ENCODE measurements at places on chromosomes 16 and 17. TPM values are rescaled to one million over a fixed set of nuclear protein-coding genes. Genes with fewer than 3 reads are reported as not detected.

KRTAP4-9 gene
- total RNA-seq = not detected

CCL2 gene
- not detected for total RNA-seq

CPHXL2 gene
- total RNA-seq = not detected

ENPP7 gene
- total RNA-seq = not detected

DNA sequence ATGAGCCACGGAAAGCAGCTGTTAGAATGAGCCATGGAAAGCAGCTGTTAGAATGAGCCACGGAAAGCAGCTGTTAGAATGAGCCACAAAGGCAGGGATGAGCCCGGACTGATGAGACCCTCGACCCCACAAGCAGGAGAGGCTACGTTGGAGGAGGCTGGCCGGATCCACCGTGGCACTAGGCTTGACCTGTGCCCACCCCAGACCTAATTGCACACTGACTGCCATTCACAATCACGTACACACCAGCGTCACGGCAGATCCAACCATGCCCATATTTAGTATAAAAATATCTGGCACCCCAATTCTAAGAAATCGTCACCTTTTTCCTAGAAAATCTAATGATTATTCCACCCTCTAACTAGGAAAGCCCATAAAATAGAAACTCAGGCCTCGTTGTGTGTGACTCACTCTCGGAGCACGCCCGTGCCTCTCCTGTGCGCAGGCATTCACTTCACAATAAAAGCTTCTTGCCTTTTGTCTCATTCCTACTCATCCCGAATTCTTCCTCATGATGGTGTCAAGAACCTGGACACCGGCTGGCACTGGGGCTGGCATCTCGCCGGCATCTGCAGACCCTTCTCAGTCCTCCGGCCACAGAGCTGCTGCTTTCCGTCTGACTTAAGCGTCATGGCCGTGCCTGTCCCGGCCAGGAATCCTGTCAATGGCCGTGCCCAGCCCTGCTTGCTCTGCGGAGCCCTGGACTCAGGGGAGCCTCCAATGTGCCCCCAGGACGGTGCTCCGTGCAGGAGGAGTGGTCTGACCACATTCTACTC lies 5.5 kb upstream of the SECTM1 start:
- peak; percentile 68 for ATAC-seq

DNA sequence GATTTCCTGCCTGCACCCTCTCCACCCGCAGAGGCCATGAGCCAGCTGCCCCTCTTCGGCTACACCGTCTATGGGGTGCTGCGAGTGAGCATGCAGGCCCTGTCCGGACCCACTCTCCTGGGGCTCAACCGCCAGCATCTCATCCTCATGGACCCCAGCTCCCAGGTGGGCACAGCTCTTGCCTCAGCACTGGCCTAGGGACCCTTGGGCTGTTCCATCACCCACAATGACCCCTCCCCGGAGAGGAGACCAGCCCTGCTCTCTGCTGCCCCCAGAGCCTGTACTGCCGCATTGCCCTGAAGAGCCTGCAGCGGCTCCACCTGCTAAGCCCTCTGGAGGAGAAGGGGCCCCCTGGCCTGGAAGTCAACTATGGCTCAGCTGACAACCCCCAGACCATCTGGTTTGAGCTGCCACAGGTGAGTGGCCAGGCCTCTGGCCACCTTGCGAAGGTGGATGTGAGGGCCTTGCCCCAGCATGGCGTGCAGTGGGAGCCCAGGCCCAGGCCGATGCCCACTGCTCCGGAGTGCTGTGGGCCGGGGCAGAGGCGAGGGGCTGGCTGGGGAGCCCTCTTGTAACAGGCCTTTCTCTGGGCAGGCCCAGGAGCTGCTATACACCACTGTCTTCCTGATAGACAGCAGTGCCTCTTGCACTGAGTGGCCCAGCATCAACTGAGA lies 7.3 kb upstream of the SMIM5 start:
- peak; percentile 49 for ATAC-seq
